Stimulated activated CD4-positive, alpha-beta T cell treated with anti-CD3 and anti-CD28 coated beads, TNF-alpha, amount 100 ng/mL, for 48 hours (primary cell): ENCODE measurements at places on chromosomes 6 and 20.

GRCh38 chr6:163260111-163260895 is 154.2 kb upstream of the QKI start:
- no peak for DNase-seq

GRCh38 chr20:48456366-48457192 is 371.2 kb downstream of the PREX1 start:
- no peak for DNase-seq

DNA sequence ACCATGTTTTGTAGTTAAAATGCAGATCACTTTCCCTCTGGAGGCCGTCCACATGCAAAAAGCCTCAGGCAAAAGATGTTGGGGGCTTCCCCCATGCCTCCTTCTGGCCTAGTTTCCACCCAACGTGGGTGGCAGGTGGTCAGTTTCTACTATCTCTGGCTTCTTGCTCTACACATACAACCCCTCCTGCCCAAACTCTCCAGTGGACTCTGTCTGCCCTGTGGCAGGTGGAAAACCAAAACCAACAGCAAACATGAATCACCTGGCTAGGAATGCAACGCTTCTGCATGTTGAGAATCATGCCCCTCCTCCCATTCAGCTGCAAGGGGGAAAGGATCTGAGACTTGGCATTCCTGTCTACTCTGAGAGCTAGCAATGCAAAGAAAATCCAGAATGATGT is 94.8 kb downstream of the MBOAT1 start:
- DNase-seq = no peak

DNA sequence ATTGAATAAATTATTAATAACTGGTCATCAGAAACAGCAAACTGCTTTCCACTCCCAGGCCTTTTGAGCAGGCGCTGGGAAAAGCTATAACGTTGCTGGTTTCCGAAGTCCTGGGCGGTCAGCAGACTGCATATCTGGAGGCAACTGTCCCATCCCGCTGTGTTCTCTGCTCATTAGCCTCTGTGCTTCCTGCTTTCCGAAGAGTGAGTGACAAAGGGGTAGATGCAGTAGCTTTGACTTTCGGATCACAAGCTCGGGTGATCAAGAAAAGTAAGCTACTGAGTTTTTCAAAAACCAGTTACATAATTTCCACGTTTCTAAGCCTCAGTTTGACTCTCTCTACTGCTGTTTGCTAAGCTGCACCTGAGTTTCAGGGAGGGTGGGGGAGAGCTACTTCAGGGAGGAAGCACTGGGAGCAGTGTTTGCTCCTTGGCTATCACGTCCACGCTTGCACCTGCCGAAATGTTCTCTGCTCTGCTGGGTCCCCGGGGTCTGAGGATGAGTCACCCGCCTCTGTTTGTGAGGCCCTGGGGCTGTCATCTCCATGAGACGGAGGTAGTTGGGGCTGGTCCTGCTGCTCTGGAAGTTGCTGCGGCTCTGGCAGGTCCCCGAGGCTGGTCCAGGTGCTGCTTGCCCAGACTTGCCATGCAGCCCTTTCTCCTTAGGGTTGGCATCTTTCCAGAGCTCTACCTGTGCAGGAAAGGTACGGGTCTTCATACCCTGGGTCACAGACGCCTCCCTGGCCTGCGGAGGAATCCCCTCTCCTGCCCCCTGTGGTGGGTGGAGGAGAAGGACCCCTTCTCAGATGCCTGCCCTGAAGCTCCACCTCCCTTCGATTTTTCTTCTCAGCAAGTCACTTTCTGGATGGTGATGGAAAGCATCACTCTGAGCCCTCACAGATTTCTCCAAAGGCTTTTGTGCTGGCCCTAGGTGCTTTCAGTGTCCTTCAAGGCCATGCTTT is 220.0 kb downstream of the QKI start:
- no peak for DNase-seq

- DNase-seq = no peak
Observed at GRCh38 chr6:170464080-170464479, 89.0 kb downstream of the PSMB1 start.

DNA sequence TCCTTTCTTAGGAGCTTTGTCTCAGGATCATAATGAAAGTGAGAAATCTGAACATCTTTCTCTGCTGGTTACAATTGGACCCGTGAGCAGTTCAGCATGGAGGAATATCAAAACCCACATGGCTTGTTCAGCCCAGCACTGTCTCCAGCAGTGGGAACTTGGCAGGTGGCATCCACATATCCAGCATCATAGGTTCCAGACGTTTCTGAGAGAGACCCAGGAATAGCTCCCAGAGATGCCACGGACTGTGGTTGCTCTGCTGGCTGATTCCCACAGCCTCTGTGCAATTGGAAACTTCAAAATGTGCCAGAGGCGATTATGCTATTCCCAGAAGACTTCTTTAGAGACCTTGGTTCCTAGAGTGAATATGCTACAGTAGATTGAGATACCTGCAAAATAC is 76.4 kb downstream of the PHACTR2 start:
- DNase-seq = no peak

DNA sequence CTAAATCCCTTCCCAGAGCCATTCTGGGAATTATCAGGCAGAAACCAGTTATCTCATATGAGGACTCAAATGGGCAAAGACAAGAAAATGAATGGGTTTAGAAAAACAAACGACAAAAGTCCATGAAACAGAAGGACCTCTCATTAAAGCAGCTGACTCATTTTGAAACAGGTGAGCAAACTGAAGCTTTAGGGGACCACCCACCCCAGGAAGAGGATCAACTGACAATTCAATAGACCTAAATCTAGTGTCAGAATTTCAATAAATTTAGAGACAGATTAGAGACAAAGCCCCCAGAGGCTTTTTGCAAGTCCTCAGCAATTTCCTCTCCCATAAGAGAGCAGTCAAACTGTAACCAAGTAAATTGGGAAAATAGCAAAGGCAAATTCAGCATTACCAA is 333.8 kb downstream of the PTPRT start:
- no peak for DNase-seq

- DNase-seq = no peak
Observed at GRCh38 chr6:134058622-134059366, 6.4 kb upstream of the SLC2A12 start.

- DNase-seq = no peak
Observed at GRCh38 chr20:64205611-64206026, 41.4 kb downstream of the MYT1 start.

- no peak for DNase-seq
Observed at GRCh38 chr20:52012079-52012478, 179.5 kb downstream of the ZFP64 start.

DNA sequence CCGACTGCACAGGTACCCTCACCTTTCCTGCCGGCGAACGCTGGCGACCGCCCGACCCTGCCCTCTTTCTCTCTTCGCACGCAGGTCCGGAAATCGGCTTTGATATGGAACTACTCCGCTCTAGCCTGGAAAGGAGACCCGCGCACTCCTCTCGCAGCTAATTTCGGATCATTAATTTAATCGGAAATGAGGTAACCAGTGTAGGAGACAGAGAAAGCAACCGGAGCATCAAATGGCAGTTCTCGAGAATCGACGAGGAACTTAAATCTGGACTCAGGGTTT is 949 bp upstream of the ATXN1 start:
- peak; percentile 30 for DNase-seq

GRCh38 chr20:53296025-53296424 is 297.6 kb downstream of the ZNF217 start:
- no peak for DNase-seq

DNA sequence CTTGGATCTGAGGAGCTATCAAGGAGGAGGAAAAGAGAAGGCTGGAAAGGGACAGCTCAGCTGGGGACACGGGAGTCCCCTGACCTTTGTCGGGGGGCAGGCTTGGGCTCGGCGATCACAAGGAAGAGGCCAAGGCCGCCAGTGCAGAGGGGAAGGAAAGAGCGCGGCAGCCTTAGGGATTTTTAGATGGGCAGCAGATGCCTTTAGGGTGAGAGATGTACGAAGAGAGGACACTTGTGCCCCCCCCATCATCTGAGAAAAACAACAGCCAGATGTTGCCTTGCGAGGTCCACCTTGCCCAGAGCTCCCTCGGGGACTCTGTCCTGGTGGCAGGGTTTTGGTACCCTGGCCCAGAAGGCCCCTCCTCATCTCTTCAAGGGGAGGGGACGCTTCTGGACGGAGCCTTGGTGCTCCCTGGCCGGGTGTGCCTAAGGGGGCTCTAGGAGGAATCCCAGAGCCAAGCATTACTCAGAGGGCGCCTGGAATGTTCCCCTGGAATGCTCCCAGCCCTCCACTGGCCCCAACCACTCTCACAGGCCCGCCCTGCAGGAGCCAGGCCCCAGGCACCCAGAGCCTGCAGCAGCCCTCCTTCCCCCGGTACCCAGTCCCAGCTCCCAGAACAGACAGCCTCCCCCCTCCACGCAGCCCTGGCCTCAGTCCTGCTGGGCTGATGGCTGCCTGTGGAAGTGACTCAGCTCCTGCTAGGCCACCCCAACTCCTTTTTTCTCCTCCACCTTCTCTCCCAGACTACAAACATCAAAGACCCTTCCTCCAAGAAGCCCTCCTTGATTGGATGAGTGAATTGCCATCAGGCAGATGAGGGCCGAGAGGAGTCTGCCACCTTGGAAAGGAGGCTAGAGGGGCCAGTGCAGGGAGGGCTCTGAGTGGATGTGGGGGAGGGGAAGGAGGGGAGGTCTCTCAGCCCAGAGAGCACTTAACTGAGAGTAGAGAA is 1.8 kb downstream of the ADAM33 start:
- DNase-seq = no peak

- no peak for DNase-seq
Observed at GRCh38 chr20:24102290-24102689, 113.7 kb upstream of the GGTLC1 start.

GRCh38 chr6:17417817-17418216 is 24.4 kb downstream of the CAP2 start:
- DNase-seq = no peak

DNA sequence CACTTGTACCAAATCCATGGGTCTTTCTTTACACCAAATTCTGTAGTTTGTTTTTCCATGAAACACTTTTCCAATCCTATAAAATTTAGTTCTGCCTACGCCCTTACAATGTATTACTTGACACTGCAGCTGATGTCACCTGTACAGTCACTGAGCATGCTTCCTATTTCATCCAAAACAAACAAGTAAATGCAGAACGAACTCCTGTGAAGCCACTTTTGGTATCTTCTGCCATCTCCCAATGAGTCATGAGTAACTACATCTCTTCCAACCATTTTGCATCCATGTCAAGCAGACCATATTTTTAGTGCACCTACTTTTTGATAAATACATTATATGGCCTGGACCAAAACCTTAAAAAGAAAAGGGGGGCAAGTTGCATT is 42.4 kb downstream of the HDDC2 start:
- DNase-seq = no peak

- DNase-seq = no peak
Observed at GRCh38 chr20:47318027-47318585, 38.4 kb downstream of the ZMYND8 start.

GRCh38 chr20:36394340-36394965 is 88.3 kb downstream of the DLGAP4 start:
- DNase-seq = no peak

DNA sequence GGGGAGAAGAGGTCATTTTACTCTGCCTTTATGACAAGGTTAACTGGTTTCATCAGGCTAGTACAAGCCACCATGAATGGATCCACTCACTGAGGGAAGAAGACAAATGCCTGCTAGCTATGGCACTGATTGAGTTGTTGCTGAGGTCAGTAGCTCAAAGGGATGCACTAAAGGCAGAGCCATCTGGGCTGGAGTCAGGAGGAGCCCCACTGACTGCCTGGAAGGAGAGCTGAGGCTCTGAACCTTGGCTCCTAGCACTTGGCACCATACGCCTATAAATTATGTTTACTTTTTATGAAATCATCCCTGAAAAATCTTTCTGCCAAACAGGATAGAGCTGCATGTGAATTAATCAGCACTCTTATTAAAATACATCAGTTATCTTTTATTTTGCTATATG is 104.6 kb downstream of the DTD1 start:
- DNase-seq = no peak

DNA sequence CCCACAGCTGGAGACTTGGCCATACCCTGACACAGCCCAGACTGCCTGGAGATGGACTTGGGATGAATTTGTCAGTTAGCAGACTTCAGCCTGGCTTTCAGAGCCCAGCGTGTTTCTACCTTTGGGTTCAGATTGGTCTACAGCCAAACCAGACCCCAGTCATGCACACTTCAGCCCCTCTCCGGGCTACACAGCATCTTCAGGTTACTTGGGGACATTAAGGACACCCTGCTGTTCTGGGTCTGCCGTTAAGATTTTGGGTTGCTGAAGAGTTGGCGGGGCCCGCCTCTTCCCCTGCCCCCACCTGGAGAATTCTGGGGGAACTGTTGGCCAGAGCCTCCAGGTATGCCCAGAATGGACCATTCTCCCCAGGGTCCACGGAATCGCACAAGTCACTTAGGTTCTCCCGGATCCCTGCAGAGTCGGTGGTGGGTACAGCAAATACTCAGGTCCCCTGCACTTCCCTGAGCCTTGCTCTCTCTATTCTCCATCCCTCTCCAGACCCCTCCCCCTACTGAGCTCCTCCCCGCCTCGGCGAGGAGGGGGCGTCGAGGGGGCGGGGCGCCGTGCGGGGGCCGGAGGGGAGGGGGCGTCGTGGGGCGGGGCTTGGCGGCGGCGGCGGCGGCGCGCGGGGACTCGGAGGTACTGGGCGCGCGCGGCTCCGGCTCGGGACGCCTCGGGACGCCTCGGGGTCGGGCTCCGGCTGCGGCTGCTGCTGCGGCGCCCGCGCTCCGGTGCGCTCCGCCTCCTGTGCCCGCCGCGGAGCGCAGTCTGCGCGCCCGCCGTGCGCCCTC is at the start of gene PTK7:
Gene PTK7, plus strand, starts transcription at position 645 of the 794 bp plus-strand sequence. CDS start 175 bp downstream, outside the sequence.
- DNase-seq = no peak

DNA sequence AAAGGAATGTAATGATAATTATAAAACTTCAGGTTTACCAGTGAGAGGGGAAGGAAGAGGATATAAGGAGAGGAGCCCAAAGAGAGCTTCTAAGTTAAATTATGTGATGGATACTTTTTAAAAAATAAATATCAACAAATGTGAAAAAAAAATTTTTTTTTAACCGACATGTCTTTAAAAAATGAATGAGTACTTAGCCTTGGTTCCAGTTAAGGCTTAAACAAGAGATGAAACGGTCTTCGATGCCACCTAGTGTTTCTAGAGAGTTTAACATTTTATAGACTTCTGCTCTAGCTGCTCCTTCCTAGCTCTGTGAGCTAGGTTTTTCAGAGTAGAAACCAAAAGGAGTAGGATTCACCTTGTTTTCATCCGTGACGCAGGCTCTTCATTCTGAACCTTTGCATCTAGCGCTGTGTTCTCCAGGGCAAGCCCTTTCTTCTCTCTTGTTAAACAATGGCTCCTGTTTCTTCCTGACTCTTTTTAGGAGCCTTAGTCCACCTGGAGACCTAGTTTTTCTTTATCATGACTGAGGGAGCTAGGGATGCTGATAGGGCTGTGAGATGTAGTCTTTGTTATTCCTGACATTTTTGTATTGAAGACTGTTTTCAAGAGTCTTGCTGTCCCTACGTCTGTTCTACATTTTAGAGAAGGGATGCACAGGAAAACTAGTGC is 42.4 kb upstream of the GNRH2 start:
- no peak for DNase-seq

GRCh38 chr6:108350528-108350927 is 55.7 kb downstream of the AFG1L start:
- no peak for DNase-seq
